ENCODE measurements at places on chromosomes 5 and 9.
A peak's percentile ranks its signal among the peaks of the same experiment; 100 is the strongest.

GRCh38 chr5:106374956-106375355 is 1295.8 kb downstream of the EFNA5 start:
- no peak overlapping the region for H3K4me3 ChIP-seq
- peaks cover 5% of the 10 kb centered on the region for H3K36me3 ChIP-seq
- H3K27ac ChIP-seq = no peak overlapping the region
- no peaks in the 10 kb centered on the region for H3K4me1 ChIP-seq
- no peaks in the 10 kb centered on the region for H3K27me3 ChIP-seq

DNA sequence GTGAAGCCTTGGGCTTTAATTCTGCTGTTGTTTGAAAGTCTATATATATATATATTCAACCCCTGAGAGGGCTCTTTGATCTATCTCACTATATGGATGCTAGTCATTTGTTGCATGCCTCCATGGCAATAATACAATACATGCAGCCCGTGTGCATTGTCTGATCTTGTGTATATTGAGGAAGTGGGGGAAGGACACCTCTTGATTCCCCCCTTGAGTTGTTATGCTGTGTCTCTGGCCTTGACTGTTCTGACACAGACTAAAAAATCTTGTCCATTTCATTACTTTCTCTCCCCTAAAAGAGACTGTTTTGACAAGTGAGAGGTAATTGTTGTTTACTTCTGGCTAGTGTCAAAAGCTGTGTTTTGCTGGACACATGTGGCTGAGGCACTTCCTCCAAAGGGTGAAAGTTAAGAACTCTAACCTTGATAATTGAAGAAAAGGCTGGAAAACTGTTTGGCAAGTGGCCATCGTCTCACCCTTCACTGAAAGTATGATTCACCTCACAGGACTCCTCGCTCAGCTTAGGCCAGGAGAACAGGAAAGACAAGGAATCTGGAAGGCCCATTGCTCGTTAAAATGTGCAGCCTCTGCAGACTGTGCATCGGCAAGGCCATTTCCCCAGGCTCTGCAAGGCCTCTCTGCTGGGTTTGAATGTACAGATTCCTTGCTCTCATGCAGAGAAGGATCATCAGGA is 304.0 kb downstream of the PRELID2 start:
- H3K36me3 ChIP-seq = no peaks in the 10 kb centered on the region
- H3K4me1 ChIP-seq = no peaks in the 10 kb centered on the region
- H3K4me3 ChIP-seq = no peak overlapping the region
- H3K27ac ChIP-seq = no peak overlapping the region
- no peaks in the 10 kb centered on the region for H3K27me3 ChIP-seq

- DNase-seq = no peak
- no peaks in the 10 kb centered on the region for H3K27me3 ChIP-seq
- H3K27ac ChIP-seq = no peak overlapping the region
- no peak overlapping the region for H3K4me3 ChIP-seq
- peaks cover 3% of the 10 kb centered on the region for H3K4me1 ChIP-seq
- no peaks in the 10 kb centered on the region for H3K36me3 ChIP-seq
Measured at GRCh38 chr9:4982721-4983482, 2.2 kb upstream of the JAK2 start.

- H3K4me1 ChIP-seq = no peaks in the 10 kb centered on the region
- no peak overlapping the region for H3K4me3 ChIP-seq
- no peak for DNase-seq
- H3K27me3 ChIP-seq = no peaks in the 10 kb centered on the region
Measured at GRCh38 chr5:68277431-68277830, 61.9 kb downstream of the PIK3R1 start.

DNA sequence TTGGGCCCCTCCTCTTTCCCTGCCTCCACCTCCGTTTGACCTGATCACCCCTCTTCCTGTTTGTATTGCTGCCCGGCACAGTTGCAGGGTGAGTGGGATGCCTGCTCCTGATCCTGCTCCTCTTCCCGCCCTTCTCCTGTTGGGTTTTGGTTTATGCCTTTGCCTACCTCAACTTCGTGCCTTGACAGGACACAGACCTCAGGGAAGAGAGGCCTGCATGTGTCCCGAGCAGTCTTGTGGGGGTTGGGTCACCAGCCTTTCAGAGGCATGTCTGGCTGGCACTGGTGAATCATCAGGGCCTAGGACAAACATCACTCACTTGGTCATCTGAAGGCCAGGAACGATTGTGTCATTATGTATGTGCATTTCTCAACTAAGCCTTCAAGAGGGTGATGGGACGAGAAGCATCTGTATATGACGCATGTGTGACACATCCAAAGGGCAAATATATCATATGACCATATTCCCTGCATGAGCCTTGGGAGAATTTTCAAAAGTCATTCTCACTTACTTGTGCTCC is 56.9 kb downstream of the NPR3 start:
- DNase-seq = no peak
- H3K36me3 ChIP-seq = no peaks in the 10 kb centered on the region
- no peaks in the 10 kb centered on the region for H3K4me1 ChIP-seq
- no peaks in the 10 kb centered on the region for H3K27me3 ChIP-seq
- no peak overlapping the region for H3K4me3 ChIP-seq

- H3K27me3 ChIP-seq = no peaks in the 10 kb centered on the region
- no peaks in the 10 kb centered on the region for H3K4me1 ChIP-seq
- no peak for DNase-seq
Measured at GRCh38 chr5:75450069-75450468, 61.4 kb downstream of the CERT1 start.

DNA sequence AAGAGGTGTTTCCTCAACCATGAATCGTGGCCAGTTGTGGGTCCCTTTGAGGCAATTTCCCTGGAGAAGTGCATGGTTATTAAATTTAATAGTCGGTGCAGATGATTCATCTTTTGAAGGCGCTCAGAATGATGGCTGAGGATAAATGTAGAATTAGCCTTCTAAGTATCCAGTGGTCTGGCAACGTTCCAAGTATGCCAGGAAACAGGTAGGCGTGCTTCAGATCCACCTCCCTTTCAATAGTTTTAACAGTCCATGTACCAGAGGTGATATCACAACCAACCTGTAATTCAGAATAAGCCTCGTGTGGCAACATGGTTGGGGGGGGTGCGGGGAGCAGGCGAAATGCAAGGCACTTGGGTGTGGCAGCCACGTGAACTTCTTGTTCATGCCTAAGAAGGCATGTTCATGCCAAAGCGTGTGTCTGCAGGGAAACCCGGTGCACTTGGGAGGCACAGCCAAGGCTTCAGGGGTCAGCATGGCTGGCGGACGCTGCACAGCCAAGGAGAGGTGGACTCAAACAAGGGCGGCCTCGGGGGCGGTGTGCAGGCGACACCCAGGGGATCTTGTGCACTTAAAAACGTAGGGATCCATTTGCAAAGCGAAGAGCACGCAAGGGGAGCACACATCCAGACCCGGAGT is 5.2 kb upstream of the NKD2 start:
- no peak for DNase-seq
- H3K27ac ChIP-seq = no peak overlapping the region
- peaks cover 15% of the 10 kb centered on the region for H3K27me3 ChIP-seq
- peak overlapping the region; percentile 34 for H3K4me3 ChIP-seq
- H3K4me1 ChIP-seq = no peaks in the 10 kb centered on the region

- no peak for DNase-seq
- H3K27ac ChIP-seq = no peak overlapping the region
- peaks cover 5% of the 10 kb centered on the region for H3K4me1 ChIP-seq
- H3K36me3 ChIP-seq = no peaks in the 10 kb centered on the region
- no peak overlapping the region for H3K4me3 ChIP-seq
Measured at GRCh38 chr9:96056226-96056625, 180.7 kb downstream of the ERCC6L2 start.

DNA sequence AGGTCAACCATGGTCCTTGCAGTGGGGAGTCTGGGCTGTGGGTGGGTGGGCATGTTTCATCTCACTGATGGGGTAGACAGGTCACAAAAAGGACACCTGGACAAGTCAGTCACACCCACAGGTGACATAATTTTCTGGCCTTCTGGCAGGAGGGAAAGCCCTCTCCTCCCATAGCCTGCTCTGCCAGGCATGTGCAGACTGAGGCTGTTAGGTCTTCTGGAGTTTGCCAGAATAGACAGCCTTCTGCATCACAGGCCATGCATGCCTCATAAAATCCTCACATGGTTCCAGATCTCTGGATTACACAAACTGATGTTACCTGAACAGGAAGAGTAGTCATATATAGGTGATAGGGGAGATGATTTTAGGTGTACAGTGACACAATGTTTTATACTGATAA is 49.1 kb downstream of the ARHGAP26 start:
- peaks cover 6% of the 10 kb centered on the region for H3K4me1 ChIP-seq
- DNase-seq = no peak
- H3K4me3 ChIP-seq = no peak overlapping the region
- H3K36me3 ChIP-seq = no peaks in the 10 kb centered on the region

DNA sequence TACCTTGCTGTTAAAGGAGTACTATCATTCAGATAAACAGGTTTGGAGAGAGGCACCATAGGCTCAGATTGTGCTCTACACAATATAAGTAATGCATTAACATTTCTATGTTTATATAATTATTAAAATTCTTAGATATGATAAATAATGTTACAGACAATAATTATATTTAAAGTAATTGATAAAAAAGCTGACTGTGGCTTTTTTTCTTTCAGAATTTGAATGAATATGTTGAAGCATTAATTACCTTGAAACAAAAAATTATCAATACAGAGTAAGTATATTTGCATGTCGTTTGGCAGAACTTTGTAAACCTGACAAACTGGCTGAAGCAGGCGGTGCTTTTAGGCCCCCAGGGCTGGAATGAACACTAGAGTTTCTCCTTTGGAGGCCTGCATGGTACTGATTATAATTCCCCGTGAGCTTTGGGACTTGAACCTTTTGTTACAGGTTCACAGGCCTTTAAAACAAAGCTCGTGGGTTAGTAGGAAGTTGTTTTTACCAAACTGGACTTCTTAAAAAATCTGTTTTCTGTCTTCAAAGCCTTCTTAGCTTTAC is 13.8 kb downstream of the ICE1 start:
- DNase-seq = no peak
- H3K4me3 ChIP-seq = no peak overlapping the region
- H3K27ac ChIP-seq = no peak overlapping the region
- H3K4me1 ChIP-seq = no peaks in the 10 kb centered on the region
- H3K27me3 ChIP-seq = no peaks in the 10 kb centered on the region

DNA sequence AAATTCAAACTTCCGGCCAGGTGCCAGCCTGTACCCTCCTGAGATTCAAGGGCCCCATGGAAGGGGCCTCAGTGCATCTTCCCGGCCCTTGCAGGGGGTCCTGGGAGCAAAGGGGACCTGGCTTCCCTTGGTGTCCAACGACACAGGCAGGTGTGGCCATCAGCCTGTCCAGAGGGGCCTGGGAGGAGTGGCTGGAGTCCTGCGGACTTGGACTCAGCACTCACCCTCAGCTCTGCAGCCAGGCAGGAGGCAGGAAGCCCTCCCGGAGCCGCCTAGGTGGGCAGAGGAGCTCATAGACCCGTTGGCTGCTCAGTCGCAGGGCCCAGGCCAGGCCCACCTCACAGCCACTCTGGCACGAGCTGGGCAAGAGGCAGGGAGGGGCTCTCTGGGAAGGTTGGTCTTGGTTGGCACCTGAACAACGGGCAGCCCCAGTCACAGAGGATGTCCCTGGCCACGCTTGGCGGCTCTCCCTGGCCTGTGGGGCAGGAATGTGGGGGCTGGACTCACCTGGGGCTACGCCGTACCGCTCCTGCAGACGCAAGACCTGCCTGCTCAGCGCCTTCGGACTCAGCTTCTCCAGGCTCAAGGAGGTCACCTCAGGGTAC is 53.8 kb upstream of the NRARP start:
- no peak overlapping the region for H3K27ac ChIP-seq
- H3K36me3 ChIP-seq = peaks cover 13% of the 10 kb centered on the region
- no peaks in the 10 kb centered on the region for H3K27me3 ChIP-seq
- no peaks in the 10 kb centered on the region for H3K4me1 ChIP-seq
- no peak for DNase-seq
- no peak overlapping the region for H3K4me3 ChIP-seq

GRCh38 chr5:8906303-8906967 is 639.4 kb downstream of the SEMA5A start:
- peaks cover 2% of the 10 kb centered on the region for H3K4me1 ChIP-seq
- no peak overlapping the region for H3K4me3 ChIP-seq
- H3K27me3 ChIP-seq = no peaks in the 10 kb centered on the region
- H3K36me3 ChIP-seq = no peaks in the 10 kb centered on the region
- no peak overlapping the region for H3K27ac ChIP-seq

DNA sequence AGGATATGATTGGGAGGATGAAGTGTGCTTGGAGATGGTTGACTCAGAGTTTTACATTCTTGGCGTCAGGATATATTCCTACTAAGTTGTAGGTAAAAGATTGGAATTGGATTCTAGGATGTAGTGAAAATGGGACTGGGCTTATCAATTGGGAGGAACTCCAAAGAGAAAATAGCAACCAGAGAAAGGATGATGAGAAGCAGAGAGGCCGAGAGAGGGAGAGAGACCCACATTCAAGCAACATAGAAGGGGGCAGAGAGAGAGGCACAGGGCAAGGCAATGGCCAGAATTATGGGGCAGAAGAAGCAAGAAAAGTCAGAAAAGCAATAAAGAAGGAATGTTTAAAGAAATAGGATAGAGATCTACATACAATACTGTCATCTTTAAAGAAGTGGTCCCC is 217.9 kb upstream of the ACTBL2 start:
- H3K27me3 ChIP-seq = no peaks in the 10 kb centered on the region
- no peak overlapping the region for H3K4me3 ChIP-seq
- no peaks in the 10 kb centered on the region for H3K4me1 ChIP-seq
- no peak for DNase-seq
- H3K36me3 ChIP-seq = no peaks in the 10 kb centered on the region

DNA sequence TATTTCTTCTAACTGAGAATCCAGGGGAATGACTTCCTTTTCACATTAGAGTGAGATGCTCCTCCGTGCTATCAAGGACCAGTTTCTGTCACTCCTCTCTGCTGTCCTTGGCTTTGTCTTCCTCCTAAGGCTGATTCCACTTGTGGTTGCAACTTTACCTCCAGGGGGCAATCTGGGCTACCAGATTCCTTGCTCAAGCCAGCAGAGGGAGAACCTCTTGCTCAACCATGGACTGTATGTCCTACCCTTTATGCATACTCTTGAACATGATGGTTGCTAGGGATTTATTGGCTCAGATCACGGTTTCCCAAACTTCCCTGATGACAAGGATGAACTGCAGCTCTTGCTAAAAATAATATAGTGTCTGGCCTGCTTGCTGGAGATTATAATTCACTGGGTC is 24.0 kb downstream of the NNT start:
- H3K4me1 ChIP-seq = no peaks in the 10 kb centered on the region
- no peak overlapping the region for H3K27ac ChIP-seq
- H3K36me3 ChIP-seq = peaks cover 3% of the 10 kb centered on the region

DNA sequence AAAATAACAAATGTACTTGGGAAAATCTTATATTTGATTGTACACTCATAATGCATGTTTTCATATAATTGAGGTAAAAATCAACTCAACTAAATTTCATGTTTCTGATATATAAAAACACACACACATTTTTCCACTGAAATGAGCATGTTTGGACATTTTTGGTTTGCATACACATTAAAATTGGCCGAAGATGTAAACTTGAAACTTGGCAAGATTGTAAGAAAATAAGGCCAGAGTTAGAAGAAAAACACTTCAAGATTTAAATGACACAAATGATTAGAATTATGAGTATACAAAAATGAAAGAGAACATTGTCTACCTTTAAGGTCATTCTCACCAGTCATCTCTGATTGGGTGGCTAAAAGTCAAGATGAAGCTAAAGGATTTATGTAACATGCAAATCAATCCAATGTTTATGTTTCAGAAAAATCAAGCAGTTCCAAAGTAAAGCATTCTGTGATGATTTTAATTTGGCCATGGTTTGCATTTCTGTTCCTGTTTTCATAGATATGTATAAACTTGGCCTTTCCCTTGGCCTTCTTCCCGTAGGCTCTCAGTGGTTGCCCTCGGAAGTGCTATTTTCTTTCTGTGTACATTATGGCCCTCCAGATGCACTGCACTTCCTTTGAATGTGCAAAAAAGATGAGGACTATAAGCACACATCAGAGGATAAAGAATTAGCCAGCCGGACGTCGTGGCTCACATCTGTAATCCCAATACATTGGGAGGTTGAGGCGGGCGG is 1105.4 kb upstream of the DMAC1 start:
- peaks cover 4% of the 10 kb centered on the region for H3K36me3 ChIP-seq
- H3K27me3 ChIP-seq = no peaks in the 10 kb centered on the region
- DNase-seq = no peak
- H3K4me3 ChIP-seq = no peak overlapping the region
- H3K4me1 ChIP-seq = no peaks in the 10 kb centered on the region

Data from H9 (cell line).